ENCODE measurements at places on chromosomes 13 and 19.

- DNase-seq: peak; percentile 66
Observed at GRCh38 chr19:32675720-32676185, at the start of gene RGS9BP. Gene RGS9BP (plus strand): TSS chr19:32675848. CDS start chr19:32676264, 416 bp downstream.

- no peak for DNase-seq
Observed at GRCh38 chr19:30268601-30269000, 103.6 kb upstream of the ZNF536 start.

DNA sequence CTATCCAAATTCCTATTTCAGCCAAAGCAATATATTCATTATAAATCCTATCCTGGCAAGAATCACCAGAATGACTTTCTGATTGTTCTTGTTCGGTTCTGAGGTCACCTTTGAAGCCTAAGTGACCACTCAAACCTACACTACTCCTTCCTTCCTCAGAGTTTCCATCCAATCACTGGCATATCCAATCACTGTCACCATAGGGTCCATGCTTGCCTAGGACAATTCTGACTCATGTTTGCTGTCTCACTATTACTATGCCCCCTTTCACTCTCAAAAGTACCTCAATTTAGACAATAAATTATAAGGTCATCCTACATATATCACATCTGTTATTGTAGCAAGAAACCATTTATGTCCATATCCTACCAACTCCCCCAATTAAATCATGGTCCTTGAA, 58.9 kb downstream of the UBL3 start:
- no peak for DNase-seq

GRCh38 chr13:79866436-79866835, 385.5 kb downstream of the NDFIP2 start:
- no peak for DNase-seq

DNA sequence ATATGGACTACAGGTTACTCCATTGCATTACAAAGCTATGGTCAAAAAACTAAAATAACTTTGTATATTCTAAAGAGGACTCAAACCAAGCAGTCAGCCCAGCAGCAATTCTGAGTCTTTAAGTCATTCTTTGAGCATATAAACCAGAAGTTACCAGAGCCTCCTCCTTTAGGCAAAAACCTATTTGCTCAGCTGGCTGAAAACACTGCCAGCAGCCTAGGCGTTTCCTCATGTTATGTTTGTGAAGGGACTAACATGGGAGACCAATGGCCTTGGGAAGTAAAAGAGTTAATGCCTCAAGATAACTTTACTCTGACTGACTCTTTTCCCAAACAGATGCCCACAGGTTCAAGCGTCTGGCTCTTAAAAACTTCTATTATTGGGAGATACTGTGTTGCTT, 45.3 kb downstream of the ZNF626 start:
- DNase-seq: no peak

DNA sequence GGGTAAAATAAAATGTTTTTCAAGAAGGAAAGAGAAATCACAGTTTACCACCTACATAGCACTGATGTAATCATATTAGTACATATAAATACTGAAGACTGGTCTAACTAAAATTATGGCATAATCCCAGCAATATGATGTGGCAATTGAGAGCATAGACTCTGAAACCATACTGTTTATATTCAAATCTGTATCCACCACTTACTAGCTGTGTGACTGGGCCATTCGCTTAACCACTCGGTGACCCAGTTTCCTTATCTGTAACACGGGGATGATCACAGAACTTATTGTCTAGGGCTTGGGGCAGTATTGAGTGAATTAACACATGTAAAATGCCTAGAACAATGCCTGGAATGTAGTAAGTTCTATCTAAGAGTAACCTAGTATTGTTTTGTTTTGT, 13.1 kb upstream of the GTF3A start:
- DNase-seq: no peak

GRCh38 chr13:101556676-101557123, 104.2 kb downstream of the ITGBL1 start:
- no peak for DNase-seq

DNA sequence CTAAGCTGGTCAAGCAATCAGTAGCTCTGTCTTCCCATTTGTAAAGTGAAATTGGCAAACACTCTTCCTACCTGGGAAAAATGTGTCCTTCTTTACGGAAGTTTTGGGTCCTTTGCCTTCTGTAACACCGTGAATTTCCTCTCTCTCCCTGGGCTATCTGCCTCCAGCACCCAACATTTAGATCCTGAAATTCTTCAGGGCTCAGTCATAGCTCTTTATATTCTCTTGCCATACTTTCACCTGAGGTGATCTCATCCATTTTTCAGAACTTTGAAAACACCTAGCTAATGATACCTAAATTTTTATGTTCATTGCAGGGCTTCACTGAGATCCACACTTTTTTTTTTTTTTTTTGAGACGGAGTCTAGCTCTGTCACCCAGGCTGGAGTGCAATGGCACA, 1042.2 kb downstream of the DIAPH3 start:
- no peak for DNase-seq

- no peak for DNase-seq
Observed at GRCh38 chr19:37817180-37817981, 38.0 kb upstream of the ZNF573 start.

GRCh38 chr13:32002873-32003272, 28.7 kb upstream of the FRY start:
- DNase-seq: no peak

- no peak for DNase-seq
Observed at GRCh38 chr19:51572908-51573307, 1.8 kb downstream of the ZNF175 start.

Data from GM20000 (cell line).